ENCODE measurements at places on chromosomes 6 and 20.

DNA sequence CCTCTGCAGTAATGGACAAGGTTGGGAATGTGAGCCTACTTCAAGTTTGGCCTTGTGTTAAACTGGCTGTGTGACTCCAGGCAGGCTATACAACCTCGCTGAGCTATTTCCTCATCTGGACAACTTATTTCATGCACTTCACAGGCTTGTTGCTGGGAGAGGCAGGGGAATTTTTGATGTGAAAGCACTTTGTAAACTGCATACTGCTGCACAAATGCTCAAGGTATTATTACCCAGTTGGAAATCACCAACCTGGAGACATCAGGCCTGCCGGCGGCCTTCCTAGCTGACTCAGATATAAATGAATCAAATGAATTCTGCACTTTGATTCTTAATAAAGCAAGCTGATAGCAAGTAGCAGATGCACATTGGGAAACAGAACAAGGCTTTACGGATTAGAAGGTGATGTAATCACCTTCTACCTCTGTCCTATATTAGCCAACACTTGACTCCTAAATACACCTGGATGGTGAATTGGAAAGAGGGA is 10.1 kb downstream of the JARID2 start:
- no peaks in the 10 kb centered on the region for H3K36me3 ChIP-seq
- H3K27ac ChIP-seq = peak overlapping the region; percentile 71
- H3K4me1 ChIP-seq = peaks cover 100% of the 10 kb centered on the region

GRCh38 chr6:34746104-34746846 is 11.0 kb upstream of the SNRPC start:
- H3K27me3 ChIP-seq = no peaks in the 10 kb centered on the region
- DNase-seq = no peak
- no peak overlapping the region for H3K4me3 ChIP-seq
- H3K4me1 ChIP-seq = no peaks in the 10 kb centered on the region

- no peaks in the 10 kb centered on the region for H3K4me1 ChIP-seq
- no peak for DNase-seq
- peaks cover 11% of the 10 kb centered on the region for H3K27me3 ChIP-seq
- no peak overlapping the region for H3K4me3 ChIP-seq
- no peak overlapping the region for H3K27ac ChIP-seq
Measured at GRCh38 chr20:43669332-43669731, 2.4 kb downstream of the MYBL2 start.

DNA sequence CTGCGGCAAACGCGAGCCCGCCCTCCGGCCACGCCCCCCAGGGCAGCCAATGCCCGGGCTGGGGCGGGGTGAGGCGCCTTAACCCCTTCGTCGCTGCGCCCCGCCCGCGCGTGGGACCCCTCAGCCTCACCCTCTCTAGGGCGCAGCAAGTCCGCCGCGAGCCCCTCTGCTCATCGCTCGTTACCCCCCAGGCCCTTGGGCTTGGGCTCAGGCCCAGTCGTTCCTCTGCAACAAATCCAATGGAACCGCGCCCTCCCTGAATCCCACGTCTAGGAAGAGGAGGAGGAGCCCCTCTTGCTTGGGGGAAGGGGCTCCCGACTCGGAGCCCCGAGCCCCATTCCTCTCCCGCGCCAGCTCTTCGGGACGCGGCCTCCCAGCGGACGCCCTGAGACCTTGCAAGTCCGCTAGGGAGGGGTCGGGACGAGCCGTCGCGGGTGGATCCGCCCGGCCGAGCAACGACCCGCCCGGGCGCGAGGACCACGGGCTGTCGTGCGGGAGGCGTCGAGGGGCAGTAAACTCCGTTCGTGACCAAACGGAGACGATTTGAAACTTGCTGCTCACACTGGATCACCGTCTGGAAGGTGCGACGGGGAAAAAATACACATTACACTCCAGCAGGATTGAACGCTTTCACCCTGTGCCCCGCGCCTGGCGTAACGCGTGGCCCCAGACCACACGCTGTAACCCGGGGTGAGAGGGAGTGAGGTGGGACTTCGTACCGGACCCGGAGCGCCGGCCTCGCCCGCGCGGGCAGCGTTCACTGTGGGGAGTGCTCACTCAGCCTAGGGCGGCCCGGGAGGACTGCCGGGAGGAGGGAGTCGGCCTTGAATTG is 477 bp upstream of the LZTS3 start:
- H3K4me3 ChIP-seq = peak overlapping the region; percentile 71
- H3K27me3 ChIP-seq = peaks cover 21% of the 10 kb centered on the region
- H3K36me3 ChIP-seq = no peaks in the 10 kb centered on the region
- H3K4me1 ChIP-seq = peaks cover 11% of the 10 kb centered on the region

DNA sequence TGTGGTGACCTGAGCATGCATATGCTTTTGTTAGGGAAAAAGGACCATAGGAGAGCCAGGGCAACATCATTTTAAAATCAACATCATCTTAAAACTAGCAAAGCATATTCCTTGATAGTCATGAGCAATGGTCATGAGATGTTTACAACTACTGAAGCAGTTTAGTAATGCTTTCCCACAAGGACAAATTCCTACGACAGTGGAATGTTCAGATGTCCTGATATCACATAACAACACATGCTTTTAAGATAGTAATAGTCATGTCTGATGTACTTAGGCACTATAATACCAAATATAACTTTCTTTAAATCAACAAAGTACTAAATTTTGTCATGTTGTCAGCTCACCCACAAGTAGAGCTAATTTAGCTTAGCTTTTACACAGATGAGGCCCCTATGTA is 370.3 kb downstream of the HTR1B start:
- no peak overlapping the region for H3K4me3 ChIP-seq
- no peak overlapping the region for H3K27ac ChIP-seq
- no peaks in the 10 kb centered on the region for H3K36me3 ChIP-seq
- no peaks in the 10 kb centered on the region for H3K4me1 ChIP-seq
- H3K27me3 ChIP-seq = no peaks in the 10 kb centered on the region
- DNase-seq = no peak

- peak within 1 kb of the TSS; percentile 91 for H3K4me3 ChIP-seq
- H3K36me3 ChIP-seq = no peaks in the 10 kb centered on the region
- H3K27ac ChIP-seq = peak within 1 kb of the TSS; percentile 24
- DNase-seq = peak; percentile 54
- H3K27me3 ChIP-seq = peaks cover 18% of the 10 kb centered on the region
Measured at GRCh38 chr20:58850693-58851174, at the start of gene GNAS-AS1. Gene GNAS-AS1 (minus strand): TSS chr20:58850902.

DNA sequence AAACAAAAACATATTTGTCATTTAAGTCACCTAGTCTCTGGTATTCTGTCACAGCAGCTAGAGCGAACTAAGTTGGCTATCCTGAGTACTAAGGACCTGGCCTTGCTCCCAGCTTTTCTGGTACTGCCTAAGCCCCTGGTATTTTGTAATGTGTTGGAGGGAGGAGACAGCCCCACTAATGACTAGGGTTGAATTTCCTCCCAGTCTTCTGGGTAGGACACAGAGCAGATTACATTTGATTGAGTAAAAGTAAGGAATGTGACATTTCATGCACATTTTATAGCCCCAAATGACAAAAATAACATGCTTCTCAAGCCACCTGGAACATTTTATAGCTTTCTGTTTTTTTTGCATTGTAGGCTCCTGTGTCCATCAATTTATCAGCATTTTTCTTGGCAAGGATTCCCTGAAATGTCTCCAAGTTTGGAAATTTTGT is 47.9 kb upstream of the DDR1 start:
- no peak overlapping the region for H3K27ac ChIP-seq
- DNase-seq = no peak
- no peak overlapping the region for H3K4me3 ChIP-seq
- peaks cover 29% of the 10 kb centered on the region for H3K4me1 ChIP-seq
- H3K27me3 ChIP-seq = no peaks in the 10 kb centered on the region
- no peaks in the 10 kb centered on the region for H3K36me3 ChIP-seq

- H3K4me3 ChIP-seq = peak overlapping the region; percentile 92
- H3K27me3 ChIP-seq = peaks cover 8% of the 10 kb centered on the region
- peak overlapping the region; percentile 100 for H3K27ac ChIP-seq
- H3K4me1 ChIP-seq = peaks cover 36% of the 10 kb centered on the region
- peaks cover 26% of the 10 kb centered on the region for H3K36me3 ChIP-seq
Measured at GRCh38 chr20:43458422-43458924, 777 bp downstream of the SRSF6 start.
